ENCODE measurements at places on chromosomes 12 and 14. TPM values are rescaled to one million over a fixed set of nuclear protein-coding genes. Genes with fewer than 3 reads are reported as not detected.

DBX2 gene
- total RNA-seq: not detected

SYNDIG1L gene
- total RNA-seq: 3.0 TPM

GRCh38 chr14:50785457-50786063, 45.4 kb downstream of the NIN start:
- no peak for DNase-seq

DNA sequence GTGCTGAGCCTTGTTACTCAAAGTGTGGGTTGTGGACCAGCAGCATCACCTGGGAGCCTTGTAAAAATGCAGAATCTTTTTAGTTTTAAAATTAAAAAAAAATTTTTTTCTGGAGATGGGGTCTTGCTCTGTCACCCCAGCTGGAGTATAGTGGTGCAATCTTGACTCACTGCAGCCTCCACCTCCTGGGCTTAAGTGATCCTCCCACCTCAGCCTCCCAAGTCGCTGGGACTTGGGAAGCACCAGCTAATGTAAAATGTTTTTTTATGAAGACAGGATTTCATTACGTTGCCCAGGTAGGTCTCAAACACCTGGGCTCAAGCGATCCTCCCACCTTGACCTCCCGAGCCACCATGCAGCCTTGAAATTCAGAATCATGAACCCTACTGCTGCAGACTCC, 14.4 kb downstream of the MYBPC1 start:
- no peak for DNase-seq

GRCh38 chr14:89000007-89000942, 175.8 kb downstream of the TTC8 start:
- DNase-seq: no peak

DNA sequence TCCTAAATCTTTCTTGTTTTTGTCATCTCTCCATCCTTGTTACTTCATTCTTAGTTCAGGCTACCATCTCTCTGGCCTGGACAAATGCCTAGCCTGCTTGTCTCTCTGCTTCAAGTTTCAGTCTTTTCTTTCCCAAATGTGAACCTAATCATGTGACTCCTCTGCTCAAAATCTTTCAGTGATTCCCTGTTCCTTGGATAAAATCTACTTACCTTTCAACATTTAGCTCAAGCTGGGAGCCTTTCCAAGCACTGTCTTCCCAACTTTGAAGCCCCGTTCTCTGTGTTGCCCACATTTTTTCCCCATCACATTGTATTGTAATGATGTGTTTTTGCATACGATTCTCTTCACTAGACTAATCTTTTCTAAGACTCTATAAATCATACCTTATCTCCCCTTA, 24.7 kb downstream of the SLC7A8 start:
- no peak for DNase-seq

DNA sequence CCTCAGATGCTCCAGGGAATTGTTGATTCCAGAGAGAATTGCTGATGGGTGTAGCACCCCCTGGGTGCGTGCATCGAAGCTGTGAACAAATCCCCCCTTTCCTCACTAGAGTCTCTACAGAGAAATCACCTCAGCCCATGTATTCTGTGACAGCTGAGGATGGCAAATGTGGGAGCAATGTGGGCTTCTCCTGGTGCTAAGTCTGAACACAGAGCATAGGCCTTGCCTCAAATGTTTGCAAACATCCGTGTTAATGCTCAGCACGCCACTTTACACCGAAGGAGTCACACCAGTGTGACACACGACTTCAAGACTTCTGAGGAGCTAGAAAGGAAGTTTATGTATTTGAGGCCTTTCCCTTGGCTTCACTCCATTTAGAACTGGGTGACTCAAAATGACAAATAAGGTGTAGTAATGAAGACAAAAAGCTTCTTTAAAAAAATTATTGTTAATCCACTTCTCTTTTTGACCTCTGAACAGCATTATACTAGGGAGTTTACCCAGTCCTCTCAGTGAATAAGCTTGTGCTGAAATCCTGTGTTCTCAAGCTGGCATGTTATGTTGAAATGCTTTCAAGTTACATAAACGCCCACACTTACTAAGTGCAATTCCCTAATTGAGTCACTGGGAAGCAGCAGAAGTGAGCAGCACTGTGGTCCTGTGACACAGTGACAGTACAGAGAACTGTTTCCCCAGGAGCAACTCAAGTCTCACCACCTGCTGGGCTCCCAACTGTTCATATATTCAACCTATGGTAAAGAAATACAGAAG, 92.9 kb downstream of the FAR2 start:
- DNase-seq: no peak

DNA sequence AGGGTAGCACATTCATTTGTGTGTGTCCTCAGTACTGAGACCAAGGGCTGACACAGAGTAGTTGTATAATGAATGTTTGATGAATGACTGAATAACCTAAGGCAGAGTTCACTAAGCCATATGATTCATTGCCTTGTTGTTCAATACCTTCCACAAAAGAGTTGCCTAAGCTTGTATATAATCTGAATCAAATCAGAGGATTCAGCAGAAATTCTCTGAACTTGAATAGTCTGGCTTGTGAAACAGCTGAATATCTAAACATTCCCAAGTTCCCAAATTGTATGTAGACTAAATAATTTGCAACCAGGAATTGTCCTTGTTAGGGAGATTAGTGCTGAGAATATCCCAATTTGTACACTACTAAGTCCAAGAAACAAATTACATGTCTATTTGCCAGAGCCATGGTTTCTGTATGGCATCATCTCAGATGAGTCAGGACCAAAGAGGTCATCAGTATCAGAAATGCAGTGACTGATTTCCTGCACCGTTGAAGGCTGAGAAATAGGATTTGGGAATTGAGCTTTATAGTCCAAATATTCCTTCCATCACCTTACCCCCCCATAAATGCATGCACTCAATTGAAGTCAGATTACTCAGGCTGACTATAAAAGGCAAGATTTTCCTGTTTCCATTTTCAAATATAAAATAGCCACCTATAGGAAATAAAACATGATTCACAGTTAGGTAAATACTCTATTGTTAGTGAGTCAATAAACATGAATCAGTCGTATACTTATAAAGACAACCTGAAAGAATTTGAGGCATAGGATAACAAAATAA, 168.7 kb downstream of the PHLDA1 start:
- DNase-seq: no peak

DNA sequence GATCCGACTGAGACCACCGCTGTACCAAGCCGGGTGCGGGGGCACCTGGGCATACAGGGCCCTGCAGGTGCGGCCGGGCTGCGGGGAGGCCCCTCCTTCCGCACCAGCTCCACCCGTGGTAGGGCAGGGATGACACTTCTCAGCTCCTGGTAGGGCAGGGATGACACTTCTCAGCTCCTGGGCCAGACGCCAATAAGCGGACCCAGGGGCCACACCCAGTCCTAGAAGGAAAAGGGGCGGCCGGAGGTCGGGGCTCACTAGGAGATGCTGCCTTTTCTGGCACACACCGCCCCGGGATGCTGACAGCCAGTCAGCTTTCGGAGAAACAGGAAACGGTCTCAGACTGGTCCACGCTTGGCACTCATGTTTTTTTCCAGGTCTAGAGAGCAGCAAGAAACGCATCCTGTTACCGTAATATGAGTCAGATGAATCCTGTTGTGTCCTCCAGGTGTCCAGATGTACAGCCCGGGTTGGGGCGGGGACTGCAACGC, 34.8 kb downstream of the NFKBIA start:
- no peak for DNase-seq

All from H1 (cell line).